Cortex of kidney (tissue), 1 donor: ENCODE measurements at places on chromosomes 1 and 21.

DNA sequence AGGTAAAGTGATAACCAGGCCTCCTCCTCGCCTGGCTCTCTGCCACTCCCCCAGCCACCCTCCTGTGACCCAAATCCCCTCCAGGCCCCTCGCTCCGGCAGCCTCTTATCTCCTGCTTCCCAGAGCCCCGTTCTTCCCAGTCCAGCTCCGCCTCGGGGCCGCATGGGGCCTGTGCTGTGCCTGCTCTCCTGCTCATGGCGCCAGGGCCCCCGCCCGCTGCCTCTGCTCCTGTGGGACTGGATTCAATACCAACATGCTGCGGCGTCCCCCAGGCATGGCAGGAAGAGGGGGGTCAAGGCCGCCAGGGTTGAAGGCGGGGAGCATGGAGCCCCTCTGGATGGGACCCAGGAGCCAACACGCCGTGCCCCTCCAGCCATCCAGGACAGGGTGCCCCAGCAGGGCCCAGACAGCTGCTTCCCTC, 213.0 kb upstream of the VAMP3 start:
- DNase-seq = no peak

DNA sequence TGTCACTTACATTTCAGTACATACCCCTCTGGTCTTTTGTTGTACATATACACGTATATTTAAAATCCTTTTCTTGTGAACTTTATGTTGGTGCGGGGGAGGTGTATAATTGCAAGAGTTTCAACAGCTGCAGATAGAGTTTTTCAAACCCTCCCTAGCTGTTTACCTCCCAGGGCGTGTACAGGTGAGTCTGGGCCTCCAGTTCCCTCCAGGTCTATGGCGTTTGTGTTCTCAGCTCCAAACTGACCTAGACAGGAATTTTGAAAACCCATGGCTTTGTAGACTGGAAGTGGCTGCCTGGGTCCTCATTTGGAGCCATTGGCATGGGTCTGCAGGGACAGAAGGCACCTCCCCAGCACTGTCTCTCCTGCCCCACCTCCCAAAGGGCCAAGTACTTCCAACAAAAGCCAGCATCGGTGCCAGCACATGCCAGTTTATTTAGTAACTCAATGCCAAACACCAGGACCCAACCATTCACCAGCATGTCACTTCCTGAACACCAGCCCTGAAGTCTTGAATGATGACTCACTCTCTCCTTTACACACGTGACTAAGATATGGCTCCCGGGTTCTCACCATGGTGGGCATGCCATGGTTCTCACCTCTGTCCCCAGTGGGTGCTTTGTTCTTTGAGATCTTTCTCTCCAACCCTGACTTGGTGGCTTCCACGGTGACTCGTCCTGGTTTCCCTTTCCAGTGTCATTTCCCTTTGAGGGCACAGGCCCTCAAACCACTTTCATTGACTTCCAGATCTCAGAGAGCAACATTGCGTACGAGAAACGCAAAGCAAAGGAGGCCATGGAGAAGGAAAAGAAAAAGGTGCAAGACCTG, 57.3 kb upstream of the EFHD2 start:
- DNase-seq = no peak

GRCh38 chr1:41583658-41584547, 99.4 kb upstream of the EDN2 start:
- DNase-seq = no peak

- DNase-seq = no peak
These were observed 18.6 kb downstream of the POU2F1 start for GRCh38 chr1:167239257-167239656.

DNA sequence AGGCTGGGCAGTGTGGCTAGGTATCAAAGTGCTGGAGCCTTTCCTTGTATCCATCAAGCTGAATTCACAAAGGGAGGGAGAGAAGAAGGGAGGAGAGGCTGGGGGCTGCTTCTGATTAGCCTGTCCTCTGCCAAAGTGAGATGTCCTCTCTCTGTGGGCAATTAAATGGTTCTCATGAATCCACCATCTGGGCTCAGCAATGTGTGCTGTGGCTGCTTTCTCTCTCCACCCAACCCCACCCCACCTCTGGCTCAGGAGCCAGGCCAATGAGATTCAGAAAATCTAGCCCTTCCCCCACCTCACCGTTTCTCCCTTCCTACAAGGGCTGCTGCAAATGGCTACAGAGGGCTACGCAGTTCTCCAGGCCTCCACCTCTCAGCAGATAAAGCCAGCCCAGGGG, 154.6 kb downstream of the TENT5C start:
- no peak for DNase-seq

DNA sequence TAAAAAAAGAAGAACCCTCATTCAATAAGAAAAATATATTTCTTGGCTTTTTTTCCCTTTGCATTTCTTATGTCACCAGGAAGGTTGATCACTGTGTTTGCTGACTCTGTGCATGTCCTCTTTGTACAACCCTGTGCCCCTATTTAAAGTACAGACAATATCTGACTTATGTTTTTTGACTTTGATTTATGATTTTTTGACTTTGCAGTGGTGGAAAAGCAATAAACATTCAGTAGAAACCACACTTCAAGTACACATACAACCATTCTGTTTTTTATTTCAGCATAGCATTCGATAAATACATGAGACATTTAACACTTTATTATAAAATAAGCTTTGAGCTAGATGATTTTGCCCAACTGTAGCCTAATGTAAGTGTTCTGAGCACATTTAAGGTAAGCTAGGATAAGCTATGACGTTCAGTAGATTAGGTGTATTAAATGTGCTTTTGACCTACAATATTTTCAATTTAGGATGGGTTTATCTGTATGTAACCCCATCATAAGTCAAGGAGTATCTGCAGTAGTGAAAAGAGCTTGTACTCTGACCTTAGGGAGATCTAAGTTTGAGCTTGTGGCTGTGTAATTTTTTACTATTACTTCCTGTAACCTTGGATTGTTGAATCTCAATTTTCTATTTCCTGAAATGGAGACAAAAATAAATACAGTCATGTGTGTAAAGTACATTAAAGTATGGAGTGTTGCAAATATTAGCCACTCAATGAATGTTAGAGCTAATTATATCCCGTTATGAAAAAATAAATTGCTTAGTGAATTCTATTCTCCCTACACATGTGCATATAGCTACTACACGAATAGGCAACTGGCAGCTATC, 1.2 kb downstream of the RNASEL start:
- no peak for DNase-seq

GRCh38 chr21:34129039-34129891, 55.9 kb downstream of the MRPS6 start:
- no peak for DNase-seq

- no peak for DNase-seq
These were observed at the start of gene ZBTB7B for GRCh38 chr1:155002464-155003226. ZBTB7B (plus strand) TSS chr1:155002802; CDS start chr1:155014661, 11,859 bp downstream.

DNA sequence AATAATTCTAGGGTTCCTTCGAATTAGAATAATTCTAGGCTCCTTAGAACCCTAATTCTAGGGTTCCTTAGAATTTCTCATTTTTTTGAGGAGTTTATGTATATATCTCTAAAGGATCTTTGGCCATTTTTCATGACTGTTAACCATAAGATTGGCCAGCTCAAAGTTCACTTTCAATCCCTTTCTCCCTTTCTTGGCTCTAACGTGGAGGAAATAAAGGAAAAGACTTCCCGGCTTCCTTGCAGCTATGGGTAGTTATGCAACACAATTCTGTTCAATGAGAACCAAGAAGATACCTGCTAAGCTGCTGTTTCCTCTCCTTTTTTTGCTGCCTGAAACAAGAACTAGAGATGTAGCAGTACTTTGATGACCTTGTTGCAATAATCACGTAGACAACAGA, 27.2 kb downstream of the SLC35A3 start:
- no peak for DNase-seq

- DNase-seq = no peak
These were observed 251.7 kb upstream of the ADGRL2 start for GRCh38 chr1:81548918-81549587.

- no peak for DNase-seq
These were observed 25.5 kb upstream of the TNFRSF1B start for GRCh38 chr1:12141163-12141850.

DNA sequence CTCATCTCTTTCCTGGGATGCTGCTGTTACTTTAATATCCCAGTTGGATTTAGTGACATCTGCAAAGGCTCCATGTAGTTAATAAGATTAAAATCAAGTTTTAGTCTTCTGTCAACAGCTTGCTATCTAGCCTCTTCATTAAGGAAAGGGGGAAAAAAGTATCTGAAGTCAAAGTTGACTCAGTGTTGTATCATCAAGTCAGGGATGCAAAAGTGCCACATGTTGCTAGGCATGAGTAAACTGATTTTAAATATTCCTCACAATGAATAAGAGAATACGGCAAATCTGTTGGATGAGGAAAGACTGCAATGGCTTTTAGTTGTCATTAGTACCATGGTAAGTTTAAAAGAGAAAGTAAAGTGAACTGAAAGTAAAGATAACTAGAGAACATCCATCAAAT, 383.2 kb upstream of the ZRANB2 start:
- DNase-seq = no peak

DNA sequence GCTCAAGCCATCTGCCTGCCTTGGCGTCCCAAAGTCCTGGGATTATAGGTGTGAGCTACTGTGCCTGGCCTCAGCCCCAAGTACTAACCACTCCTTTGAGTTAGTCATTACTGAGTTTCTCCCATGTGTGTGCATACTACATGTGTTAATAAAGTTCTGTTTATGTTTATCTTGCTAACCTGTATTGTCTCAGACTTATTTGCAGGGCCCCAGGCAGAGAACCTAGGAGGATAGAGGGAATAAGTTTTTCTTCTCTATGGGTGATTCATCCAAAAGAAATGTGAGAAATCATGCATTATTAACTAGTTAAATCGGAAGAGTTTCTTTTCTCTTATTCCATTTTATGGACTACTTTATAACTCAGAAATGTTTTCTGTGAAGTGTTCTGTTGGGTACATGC, 203.9 kb upstream of the CACYBP start:
- no peak for DNase-seq

DNA sequence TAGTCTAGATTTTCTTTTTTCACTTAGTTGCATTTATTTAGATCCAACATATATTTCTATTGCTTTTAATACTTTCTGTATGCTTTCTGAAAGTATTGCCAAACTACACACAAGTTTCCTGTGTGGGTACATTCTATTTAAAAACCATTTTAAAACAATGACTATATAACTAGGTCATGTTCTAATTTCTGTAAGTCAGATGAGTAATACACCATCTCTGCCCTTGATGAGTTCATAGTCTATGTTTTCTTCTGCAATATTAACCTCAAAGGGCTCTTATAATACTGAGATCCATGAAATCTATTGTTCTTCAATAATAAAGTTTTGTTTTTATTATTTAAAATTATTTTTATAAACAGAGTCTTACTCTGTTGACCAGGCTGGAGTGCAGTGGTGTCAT, 68.3 kb downstream of the RNASEL start:
- no peak for DNase-seq

DNA sequence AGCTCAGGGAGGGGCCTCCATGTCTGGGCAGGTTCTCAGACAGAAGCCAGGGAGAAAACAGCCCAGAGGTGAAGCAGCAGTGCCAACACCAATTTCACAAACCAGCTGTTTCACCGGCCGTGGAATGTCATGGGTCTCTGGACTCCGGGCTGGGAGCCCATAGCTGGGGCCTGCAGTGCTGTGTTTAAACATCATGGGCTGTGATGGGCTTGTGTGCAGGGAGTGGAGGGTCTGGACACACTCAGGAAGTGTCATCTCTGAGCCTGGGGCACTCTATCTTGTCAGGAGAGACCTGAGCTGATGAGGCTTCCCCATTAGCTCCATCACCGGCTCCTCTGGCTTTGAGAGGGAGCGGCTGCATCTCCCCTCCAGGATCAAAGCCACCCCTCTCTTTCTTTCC, 173.6 kb upstream of the IGSF21 start:
- no peak for DNase-seq

DNA sequence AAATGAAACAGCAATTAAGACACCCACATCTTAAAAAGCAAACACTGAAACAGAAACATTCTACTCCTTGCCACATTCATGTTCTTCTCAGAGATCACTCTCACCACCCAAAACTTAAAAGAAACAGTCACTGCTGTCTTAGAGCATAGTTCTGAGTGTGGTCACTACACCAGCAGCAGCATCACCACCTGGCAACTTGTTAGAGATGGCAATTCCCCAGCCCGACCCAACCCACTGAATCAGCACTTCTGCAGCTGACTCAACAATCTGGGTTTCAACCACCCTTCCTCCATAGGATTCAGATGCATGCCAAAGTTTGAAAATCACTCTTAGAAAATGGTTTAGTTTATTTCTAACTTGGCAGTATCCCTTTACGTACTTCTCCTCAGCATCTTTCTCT, 126.1 kb downstream of the CDC42BPA start:
- no peak for DNase-seq

DNA sequence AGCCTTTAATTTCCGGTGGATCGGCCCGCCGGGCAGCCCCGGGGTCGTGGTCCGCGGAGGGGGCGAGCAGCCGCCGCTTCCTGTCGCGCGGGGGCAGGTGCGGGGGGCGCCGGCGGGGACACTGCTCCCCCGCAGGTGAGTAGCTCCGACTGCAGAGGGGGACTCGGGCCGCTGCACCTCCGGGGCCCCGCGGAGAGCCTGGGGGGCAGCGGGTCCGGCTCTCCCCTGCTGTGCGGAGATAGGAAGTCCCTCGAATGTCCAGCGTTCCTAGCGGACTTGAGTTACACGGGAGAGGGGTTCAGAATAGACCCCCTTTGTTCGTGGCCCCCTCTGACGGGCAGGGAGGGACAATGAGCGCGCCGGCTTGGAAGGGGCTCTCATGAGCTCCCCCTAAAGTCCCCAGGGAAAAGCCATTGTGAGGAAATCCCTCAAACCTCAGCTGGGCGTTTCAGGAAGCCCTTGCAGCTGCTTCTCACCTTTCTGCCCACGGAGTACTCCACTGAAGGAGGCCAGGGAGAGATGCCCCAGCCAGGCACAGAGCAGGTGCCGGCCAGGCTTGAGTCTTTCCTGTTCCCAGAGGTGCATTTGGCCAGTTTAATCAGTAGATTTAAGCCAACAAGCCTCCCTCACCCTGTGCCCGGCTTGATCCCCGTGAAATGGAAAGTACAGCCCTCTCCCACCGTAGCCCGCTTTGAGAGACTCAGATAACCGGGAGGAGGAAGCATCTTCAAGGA, 925 bp downstream of the PDE9A start:
- no peak for DNase-seq

GRCh38 chr1:159591981-159592380, 4.4 kb downstream of the APCS start:
- DNase-seq = no peak

DNA sequence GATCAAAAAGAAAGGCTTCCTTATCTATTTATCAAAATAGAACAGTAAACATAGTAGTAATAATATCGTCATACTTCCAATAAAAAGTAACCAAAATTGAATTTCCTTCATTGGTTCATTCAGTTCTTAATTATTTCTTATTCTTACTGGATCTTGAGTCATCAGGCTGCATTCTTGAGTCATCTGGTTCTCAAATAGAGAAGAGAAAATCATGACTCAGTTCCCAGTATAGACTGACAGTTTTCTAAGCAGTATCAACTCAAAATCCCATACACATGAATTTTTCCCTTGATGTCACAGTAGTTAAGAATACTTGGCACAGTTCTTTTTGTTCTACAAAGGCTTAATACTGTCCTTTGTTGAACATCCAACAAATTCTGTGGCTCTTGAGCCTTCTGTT, 626.9 kb upstream of the ADGRL4 start:
- DNase-seq = no peak

- no peak for DNase-seq
These were observed 207.5 kb downstream of the KCNK2 start for GRCh38 chr1:215290018-215290417.

- no peak for DNase-seq
These were observed 3.7 kb downstream of the PEF1 start for GRCh38 chr1:31640964-31641363.
